Mammary epithelial cell (primary cell): ENCODE measurements at places on chromosomes 12 and 14.
A peak's percentile ranks its signal among the peaks of the same experiment; 100 is the strongest.

GRCh38 chr12:78494911-78495310, 369.7 kb upstream of the SYT1 start:
- DNase-seq: peak; percentile 32

- no peak for DNase-seq
Measured at GRCh38 chr12:31783556-31783955, 54.7 kb upstream of the AMN1 start.

GRCh38 chr12:25982416-25982815, 23.9 kb downstream of the RASSF8 start:
- DNase-seq: no peak

GRCh38 chr12:75951399-75952278, 79.9 kb downstream of the PHLDA1 start:
- no peak for DNase-seq

DNA sequence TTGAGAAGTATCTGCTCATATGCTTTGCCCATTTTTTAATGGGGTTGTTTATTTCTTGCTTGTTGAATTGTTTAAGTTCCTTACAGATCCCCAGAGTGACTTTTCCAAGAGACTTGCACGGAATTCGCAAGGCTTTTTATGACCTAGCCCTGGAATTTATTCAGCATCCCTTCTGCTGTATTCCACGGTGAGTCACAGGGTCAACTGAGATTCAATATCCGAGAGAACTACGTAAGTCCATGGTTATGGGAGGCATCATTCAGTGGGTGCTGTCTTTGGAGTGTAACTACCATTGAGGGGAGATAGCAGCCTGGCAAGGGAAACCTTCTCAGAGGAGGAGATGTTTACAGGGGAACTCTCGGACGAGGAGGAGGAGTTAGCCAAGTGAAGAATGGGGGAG, 20.9 kb upstream of the GPRC5A start:
- DNase-seq: peak; percentile 86

DNA sequence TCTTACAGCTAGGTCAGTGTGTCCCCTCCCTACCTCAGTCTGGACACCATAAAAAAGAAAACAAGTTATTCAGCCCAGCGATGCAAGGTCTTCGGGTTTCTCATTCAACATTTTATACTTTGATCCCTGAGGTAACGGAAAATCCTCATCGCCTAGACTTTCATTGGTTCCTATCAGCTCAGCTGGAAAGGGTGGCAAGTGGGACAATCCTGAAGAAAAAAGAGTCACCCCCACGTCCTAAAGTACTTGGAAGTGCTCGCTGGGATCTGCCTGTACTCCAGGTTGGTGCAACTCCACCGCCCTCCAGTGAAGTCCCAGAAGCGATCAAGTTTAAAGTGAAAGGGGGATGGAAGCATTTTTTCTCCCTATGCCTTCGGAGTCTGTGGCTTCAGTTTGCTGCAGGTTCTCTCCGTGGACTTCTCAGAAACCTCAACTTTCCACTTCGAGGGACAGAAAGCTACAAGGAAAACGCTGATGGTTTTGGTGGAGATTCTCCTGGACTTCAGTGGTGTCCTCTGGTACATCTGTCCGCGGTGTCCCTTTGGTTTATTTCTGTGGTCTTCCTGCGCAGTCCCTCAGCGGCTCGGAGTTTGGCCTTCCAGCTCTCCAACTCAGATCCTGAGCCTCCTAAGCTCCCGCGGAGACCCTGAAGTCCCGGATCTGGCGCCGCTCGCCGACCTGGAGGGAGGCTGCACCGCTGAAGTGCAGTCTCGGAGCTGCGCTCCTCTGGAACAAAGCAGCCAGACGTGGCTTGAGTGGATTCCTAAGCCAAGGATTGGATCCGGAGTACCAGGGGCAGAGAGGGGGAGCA, 1.8 kb upstream of the LRFN5 start:
- no peak for DNase-seq

GRCh38 chr14:34496007-34496678, 34.1 kb upstream of the SPTSSA start:
- DNase-seq: no peak

GRCh38 chr12:92674500-92674899, 28.3 kb upstream of the PLEKHG7 start:
- no peak for DNase-seq

- no peak for DNase-seq
Measured at GRCh38 chr14:104420990-104421389, 158.6 kb upstream of the C14orf180 start.

- no peak for DNase-seq
Measured at GRCh38 chr12:52697058-52697582, 6.2 kb downstream of the KRT77 start.

DNA sequence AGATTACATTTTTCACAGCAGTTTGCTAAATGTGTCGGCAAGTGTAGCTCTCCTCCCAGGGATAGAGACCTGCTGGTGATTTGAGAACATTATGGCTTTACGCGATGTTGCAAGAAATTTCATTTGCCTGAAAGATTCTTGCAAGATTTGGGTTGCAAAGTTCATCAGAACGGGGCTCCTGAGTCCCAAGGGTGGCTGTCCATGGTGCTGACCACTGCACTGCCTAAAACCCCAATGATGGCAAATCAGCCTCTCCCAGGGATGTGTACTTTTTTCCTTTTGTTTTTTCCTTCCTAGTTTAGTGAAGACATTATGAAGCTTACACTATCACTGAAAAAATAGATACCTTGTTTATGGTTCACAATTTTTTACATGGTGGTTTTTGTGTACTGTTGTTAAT, 85.4 kb downstream of the WSCD2 start:
- DNase-seq: no peak

- DNase-seq: no peak
Measured at GRCh38 chr14:75984674-75985073, 889 bp upstream of the IFT43 start.

DNA sequence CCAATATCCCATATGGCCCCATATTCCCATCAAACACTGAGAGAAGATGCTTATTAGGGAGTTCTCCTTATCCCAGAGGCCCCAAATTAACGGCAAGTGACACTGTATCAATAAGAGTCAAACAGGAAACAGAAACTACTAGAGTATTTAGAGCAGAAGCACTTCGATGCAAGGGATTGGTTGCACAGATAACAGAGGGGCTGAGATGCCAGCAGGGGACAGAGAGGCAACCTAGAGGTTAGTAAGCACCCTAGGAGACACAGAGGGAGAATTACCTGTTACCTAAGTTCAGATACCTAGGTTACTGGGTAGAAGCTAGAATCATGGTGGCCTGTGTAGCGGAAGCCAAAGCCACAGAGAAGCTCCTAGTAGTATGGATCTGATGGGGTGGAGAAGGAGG, 2.9 kb downstream of the HEBP1 start:
- DNase-seq: no peak

DNA sequence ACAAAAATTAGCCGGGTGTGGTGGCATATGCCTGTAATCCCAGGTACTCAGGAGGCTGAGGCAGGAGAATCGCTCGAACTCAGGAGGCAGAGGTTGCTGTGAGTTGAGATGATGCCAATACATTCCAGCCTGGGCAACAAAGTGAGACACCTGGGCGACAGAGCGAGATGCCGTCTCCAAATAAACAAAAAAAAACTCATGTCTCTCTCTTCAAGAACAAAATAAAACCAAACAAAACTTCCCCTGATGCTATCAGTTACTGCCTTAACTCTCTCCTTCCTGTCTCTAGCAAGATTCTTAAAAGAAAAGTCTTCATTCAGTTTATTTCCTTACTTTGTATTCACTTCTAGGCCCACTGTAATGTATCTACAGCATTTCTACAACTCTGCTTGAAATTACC, 20.8 kb downstream of the KLHL28 start:
- DNase-seq: no peak

DNA sequence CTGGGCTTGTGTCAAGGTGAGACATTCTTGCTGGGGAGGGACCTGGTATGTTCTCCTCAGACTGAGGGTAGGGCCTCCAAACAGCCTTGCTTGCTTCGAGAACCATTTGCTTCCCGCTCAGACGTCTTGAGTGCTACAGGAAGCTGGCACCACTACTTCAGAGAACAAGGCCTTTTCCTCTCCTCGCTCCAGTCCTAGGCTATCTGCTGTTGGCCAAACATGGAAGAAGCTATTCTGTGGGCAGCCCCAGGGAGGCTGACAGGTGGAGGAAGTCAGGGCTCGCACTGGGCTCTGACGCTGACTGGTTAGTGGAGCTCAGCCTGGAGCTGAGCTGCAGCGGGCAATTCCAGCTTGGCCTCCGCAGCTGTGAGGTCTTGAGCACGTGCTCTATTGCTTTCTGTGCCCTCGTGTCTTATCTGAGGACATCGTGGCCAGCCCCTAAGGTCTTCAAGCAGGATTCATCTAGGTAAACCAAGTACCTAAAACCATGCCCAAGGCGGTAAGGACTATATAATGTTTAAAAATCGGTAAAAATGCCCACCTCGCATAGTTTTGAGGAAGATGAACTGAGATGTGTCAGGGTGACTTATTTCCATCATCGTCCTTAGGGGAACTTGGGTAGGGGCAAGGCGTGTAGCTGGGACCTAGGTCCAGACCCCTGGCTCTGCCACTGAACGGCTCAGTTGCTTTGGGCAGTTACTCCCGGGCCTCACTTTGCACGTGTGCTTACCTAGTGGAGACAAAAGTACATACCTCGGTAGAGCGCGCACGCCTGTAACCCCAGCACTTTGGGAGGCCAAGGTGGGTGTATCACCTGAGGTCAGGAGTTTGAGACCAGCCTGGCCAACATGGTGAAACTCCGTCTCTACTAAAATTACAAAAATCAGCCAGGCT, 4.3 kb downstream of the GAPDH start:
- peak; percentile 41 for DNase-seq

DNA sequence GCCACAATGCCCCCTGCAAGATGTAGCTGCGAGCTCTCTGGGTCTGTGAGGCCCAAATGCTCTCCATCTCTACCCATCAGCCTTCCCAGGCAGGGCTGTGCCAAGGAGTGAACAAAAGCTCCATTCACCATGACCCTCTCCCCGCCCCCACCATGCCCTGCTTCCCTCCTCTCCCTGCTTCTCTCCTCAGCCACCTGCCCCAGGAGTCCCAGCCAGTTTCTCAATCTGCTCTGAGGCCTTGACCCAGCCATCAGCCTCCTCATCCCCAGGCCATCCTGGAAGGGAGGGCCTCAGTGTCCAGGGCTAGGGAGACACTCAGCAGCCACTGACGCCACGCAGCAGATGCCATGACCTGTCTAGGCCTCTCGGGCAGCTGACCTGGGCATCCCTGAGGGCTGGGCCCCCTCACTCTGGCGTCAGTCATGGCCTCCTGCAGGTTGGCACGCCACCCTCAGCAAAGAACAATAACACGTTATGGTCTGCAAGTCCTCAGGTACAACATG, 8.5 kb upstream of the KRT5 start:
- DNase-seq: no peak
